NCI-H146 (cell line): ENCODE measurements at places on chromosomes 16 and 17.

DNA sequence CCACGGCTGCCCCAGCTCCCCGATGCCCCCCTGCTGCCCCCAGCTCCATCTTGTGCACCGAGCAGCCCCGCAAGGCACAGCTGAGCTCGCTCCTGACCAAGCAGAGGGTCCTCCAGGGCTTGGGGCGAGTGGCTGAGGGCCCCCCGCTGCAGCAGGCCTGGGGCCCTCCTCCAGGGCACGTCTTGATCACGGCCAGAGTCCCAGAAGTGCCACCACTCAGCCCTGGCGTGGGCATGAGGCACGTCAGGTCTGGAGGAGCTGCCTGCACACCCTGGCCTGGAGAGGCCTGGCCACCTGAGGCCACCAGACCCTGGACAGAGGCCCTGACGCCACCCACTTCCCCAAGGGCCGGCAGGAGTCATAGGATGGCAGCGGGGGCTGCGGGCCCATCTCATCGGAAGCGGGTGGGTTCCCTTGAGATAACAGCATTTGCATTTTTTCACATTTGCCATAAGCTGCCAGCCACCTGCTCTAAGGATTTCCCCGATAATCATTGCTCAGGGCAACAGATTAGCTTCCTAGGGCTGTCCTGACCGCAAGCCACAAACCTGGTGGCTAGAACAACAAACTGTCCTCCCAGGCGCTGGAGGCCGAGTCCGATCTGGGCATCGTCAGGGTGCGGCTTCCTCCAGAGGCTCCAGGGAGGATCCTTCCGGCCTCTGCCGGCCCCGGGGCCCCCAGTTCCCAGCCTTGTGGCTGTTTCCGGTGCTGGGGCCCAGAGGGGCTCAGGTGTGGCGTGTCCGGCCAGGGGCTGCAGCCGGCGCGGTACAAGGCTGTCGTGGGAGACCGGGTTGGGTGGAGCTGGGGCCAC lies 23.9 kb upstream of the C1QTNF8 start:
- no peak for DNase-seq

GRCh38 chr17:49288388-49288787 lies 57.8 kb upstream of the PHOSPHO1 start:
- DNase-seq, result no peak

DNA sequence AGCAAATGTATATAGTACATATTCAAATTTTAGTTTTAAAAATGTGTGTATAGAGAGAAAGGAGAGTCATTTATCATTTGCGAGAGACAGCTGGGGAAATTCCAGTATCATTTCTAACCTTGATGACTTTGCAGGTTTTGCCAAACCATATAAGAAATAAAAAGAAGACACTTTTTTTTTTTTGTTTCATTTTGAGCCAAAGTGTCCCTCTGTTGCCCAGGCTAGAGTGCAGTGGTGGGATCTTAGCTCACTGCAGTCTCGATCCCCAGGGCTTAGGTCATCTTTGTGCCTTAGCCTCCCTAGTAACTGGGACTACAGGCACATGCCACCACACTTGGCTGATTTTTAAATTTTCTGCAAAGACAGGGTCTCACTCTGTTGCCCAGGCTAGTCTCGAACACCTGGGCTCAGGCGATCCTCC lies 38.4 kb upstream of the VWA3A start:
- no peak for DNase-seq

- no peak for DNase-seq
Measured at GRCh38 chr17:81845361-81845760, 10.5 kb upstream of the PPP1R27 start.

GRCh38 chr17:57518587-57519581 lies 226.2 kb downstream of the CCDC182 start:
- no peak for DNase-seq

GRCh38 chr17:7479213-7480088 lies at the start of gene ZBTB4:
TSS of gene ZBTB4 (minus strand) at chr17:7479631. CDS start at chr17:7466801, 12,830 bp downstream.
- peak; percentile 59 for DNase-seq

DNA sequence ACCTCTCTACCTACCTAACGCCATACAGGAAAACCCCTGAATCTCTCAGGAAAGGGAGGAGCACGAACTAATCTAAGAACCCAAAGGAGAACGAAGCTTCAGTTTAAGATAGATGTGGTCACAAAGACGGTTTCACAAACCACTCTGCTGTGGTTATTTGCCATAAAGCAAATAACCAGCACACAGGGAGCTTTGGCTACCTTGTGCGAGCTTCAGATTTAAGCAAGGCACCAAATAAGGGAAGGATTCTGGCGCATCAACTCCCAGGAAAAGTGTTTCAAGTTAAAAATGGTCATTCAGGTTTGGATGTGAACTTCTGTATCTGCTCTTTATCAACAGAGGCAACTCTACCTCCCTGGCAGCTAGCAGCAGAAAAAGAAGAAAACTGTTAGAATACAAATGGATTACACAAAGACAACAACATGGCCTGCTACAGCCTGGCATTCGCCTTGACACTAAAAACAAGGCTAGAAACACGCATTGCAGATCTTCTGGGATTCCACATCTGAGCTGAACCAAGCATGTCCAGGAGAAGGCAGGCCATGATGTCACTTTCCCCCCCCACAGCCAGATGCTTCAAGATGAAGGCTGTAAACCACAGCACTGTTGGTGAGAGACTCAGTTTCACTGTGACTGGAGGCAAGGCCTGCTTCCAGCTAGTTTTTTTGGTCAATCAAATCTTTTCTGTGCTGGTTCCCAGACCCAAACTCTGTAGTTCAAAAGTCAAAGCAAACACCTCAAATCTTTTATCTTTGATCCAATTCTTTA lies 43.6 kb downstream of the SMG6 start:
- DNase-seq, result no peak

DNA sequence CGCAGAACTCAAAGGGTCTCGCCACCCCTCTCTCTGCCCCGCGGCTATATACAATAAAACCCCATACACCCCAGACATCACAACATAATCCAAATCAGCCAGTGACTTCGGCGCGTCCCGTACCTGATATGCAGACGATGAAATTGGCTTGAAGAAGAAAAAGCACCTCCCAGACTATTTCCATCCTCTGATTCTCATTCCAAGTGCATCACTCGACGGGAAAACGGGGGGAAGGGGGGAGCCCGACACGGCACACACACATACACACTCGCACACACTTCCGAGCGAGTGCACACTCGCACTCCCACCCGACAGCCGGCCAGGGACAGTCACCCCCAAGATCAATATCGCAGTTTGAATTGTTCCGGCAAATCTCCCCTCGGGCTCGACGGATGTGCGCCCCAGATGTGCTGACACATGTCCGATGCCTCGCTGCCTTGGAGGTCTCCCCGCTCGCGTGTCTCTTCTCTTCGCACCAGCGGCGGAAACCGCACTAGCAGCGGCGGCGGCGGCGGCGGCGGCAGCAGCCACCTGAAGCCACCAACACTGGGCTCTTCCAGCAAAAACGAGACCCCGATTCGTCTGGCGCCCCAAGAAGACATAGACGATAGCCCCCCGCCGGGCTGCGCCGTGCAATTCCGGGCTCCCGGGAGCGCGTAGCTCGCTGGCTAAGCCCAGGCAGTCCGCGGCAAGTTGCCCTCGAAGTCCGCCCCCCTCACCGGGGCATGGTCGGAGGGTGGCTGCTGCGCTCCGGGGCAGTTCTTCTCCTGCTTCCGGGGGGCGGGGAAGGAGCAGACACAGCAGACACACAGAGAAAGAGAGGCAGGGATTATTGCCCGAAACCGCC lies 688 bp downstream of the CA10 start:
- no peak for DNase-seq

DNA sequence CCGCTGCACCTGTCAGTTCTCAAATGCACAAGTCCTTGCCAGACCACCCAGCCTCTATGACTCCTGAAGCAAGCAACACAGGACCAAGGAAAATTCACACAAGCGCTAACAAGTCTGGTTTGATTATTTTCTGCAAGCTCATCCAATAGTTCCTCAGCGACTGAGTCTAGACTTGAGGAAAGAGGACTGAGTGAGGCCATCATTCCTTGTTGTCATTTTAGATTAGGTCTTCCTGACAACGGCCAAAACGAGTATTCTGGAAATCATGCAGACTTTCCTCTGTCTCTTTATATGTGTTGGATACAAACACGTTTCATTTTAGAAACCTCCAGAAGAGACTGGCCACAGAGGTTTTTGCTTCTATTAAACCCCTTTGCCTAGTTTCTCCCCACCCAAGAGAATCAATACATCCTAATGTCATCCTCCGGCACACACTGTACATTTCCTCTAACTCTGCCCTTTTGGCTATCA lies 561 bp downstream of the CCDC47 start:
- peak; percentile 24 for DNase-seq

- no peak for DNase-seq
Measured at GRCh38 chr17:43405861-43406260, 7.1 kb downstream of the ARL4D start.

DNA sequence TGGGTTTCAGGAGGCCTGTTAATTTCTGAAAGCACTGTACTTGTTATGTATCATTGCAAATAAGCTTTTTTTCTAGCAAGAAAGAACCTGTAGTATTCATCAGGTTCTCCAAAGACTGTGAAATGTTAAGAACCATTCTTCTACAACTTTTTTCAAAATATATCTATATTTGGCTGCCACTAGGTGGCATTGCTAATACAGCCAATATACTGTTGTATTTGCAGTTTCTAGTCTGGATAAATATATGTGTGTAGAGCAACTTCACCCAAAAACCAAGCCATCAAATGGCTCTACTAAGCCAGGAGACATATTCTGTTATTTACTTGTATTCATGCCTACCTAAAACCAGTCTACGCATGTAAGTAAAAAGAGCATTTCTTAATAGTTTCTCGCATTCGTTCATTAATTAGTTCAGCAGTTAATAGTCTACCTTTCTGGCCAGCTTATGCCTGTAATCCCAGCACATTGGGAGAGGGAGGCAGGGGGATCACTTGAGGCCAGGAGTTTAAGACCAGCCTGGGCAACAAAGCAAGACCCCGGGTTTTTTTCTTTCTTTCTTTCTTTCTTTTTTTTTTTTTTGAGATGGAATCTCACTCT lies 39.5 kb downstream of the VMP1 start:
- DNase-seq, result peak; percentile 28

DNA sequence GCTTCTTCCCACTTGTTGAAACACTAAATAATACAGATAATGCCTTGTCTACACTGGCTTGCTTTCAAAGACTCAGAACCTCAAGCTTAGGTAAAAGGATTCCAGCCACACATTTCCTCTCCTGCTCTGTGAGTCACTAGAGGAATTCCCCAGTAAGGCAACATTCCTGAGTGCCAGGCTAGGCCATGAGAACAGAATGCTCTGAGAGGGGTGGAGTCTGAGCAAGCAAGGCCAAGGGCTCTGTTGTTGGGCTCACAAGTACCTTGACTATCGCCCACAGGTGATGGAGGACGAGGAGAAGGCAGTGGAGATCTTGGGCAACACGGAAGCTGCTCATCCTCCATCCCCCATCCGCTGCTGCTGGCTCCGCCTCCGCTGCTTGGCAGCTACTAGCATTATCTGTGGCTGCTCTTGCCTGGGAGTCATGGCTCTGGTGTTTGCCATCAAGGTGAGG lies 6.7 kb upstream of the PHKG2 start:
- DNase-seq, result no peak

- DNase-seq, result no peak
Measured at GRCh38 chr17:18108401-18109312, at the start of gene MYO15A. TSS of gene MYO15A (plus strand) at chr17:18108756. CDS start at chr17:18118801, 10,045 bp downstream.

- no peak for DNase-seq
Measured at GRCh38 chr17:71315568-71315967, 805.3 kb upstream of the SOX9 start.

DNA sequence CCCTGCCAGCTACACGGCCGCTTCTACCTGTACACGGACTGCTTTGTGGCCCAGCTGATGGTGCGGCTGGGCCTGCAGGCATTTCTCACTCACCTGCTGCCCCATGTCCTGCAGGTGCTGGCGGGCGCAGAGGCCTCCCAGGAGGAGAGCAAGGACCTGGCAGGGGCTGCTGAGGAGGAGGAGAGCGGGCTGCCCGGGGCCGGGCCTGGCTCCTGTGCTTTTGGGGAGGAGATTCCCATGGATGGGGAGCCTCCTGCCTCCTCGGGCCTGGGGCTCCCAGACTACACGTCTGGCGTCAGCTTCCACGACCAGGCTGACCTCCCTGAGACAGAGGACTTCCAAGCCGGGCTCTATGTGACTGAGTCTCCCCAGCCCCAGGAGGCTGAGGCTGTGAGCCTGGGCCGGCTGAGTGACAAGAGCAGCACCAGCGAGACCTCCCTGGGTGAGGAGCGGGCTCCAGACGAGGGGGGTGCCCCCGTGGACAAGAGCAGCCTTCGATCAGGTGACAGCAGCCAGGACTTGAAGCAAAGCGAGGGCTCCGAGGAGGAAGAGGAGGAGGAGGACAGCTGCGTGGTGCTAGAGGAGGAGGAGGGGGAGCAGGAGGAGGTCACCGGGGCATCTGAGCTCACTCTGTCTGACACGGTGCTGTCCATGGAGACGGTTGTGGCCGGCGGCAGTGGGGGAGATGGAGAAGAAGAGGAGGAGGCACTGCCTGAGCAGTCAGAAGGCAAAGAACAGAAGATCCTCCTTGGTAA lies 3.5 kb downstream of the WDR81 start:
- no peak for DNase-seq

DNA sequence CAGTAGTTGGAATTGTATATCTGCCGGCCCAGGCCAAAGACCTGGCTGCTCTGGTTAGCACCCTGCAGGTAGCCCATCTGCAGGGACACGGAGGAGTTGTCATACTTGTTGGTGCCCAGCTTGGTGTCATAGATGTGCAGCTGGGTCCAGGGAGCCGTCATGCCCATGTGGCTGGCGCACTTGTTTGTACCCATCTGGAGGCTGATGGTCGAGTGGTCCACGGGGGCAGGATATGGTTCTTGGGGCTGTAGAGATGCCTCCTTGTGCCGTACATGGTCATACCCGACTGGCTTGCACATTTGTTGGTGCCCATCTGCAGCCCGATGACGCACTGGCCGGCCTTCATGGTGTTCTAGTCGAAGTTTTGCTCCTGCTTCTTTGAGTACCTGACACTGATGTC lies 6.0 kb downstream of the CDH3 start:
- DNase-seq, result no peak
